ENCODE measurements at places on chromosomes 12 and 14. TPM values are rescaled to one million over a fixed set of nuclear protein-coding genes. Genes with fewer than 3 reads are reported as not detected.

DNA sequence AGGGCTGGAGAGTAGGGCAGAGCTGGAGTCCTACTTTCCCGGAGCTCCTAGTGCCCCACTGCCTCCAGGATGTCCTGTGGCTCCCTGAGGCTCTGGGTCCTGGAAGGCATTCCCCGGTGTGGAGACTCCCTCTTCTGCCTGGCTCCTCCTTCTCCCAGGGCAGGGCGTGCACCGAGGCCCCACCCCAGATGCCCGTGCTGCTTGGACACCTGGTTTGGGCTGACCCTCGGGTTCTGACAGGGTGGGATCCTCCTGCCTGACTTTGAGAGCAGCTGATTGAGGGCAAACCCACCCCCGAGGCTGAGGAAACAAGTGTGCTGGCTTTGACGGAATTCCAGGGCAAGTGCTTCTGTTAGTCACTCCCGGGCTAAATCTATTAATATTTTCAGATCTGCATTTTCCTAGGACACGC lies 15.4 kb downstream of the TEAD4 start:
- peak; percentile 26 for DNase-seq

DNA sequence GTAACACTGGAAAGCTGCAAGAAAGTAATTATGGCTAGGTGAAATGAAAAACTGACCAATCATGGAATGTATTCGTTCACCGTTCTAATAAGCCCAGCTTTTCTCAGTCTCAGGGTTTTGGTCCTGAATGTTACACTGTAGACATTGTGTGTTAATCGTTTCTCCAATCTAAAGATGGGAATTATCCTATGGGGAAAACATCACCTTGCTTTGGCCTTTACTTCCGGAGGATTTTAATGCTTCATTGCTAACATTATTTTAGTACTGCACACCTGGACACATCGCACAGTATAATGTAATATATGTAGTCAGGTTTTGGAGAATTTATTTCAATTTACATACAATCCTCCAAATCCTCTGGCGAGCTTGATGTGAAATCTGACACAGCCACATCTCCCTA lies 1.2 kb upstream of the TRHDE start:
- no peak for DNase-seq

DNA sequence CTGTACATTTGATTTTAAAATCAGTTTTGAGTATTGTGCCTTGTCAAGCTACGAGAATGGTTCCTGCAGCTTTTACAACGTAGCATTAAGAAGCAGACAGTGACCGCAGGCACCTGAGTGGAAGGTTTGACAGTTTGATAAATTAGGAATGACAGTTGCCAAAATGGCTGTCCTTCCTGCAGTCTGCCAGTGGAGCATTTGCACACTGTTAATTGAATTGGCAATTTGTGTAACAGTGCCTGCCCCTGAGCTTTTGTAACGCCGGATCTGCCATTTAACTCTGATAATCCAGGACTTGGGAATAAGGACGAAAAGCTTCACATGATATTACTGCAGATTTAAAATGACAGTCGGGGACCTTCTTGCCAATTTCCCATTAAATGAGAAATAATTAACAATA lies 385.3 kb downstream of the NPAS3 start:
- no peak for DNase-seq

- no peak for DNase-seq
Measured at GRCh38 chr14:50173891-50174290, 57.5 kb downstream of the SOS2 start.

DNA sequence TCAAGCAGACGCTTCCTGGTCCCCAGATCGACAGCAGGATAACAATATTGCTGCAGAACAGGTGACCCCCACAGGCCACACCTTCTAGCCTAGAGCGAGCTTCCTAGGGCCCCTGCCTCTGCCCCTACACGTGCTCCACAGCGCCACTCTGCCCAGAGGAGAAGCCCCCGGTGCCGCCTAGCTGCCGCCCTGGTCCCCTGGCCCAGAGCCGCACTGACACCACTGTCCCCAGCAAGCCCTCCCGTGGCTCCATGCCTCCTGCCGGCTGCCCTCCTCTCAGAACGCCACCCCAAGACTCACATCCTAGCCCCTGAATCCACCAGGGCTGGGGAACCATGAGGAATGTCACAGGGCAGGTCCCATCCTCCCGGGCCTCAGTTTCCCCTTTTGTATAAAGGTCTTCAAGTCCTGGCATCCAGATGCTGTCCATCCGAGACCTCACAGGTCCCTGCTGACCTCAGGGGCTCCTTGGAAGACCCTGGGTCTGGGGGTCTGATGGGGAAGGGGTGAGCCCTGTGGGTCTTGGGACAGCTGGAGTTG lies 31.0 kb downstream of the JAG2 start:
- DNase-seq, result no peak

GRCh38 chr12:119259484-119259883 lies 75.0 kb upstream of the CCDC60 start:
- no peak for DNase-seq

DNA sequence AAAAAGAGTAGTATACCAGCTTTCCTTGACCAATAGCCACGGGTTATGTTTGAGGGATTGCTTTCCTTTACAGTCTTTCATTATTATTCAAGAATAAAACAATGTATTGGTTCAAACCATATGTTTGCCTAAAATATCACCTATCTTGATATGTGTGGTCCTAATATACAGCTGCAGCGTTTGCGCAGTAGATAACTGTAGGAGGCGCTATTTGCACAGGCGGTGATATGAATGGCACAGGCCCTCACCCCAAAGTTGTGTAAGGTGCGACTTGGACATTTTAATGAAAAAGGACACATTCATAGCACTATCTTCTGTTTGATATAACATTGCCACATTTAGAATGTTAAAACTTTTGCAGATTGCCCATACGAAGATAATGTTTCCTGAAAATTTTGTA lies 298.4 kb downstream of the TRHDE start:
- DNase-seq, result no peak

GRCh38 chr12:62227091-62227490 lies 33.1 kb upstream of the USP15 start:
- DNase-seq, result no peak

DNA sequence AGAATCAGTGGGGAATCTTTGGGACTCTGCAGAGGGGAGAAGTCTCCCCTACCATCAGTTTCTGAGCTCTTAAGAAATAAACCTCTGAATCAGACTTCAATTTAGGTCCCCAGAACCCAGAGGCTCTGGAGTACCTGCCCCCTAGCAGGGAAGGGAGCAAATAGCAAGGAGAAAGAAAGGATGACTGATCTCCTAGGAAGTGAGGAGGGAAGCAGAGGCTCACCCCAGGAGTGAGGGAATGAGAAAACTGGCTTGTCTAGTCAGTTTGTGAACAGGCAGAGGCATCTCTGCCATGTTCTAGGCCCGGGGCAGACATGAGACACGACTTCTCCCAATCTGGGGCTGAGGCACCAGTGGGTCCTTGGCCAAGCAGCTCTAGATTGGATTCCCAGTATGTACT lies 24.3 kb upstream of the SMUG1 start:
- DNase-seq, result no peak

GRCh38 chr12:4273652-4274395 lies at the start of gene CCND2:
CCND2 (plus strand) TSS chr12:4273762; CDS start chr12:4274041, 279 bp downstream.
- peak; percentile 45 for DNase-seq

DNA sequence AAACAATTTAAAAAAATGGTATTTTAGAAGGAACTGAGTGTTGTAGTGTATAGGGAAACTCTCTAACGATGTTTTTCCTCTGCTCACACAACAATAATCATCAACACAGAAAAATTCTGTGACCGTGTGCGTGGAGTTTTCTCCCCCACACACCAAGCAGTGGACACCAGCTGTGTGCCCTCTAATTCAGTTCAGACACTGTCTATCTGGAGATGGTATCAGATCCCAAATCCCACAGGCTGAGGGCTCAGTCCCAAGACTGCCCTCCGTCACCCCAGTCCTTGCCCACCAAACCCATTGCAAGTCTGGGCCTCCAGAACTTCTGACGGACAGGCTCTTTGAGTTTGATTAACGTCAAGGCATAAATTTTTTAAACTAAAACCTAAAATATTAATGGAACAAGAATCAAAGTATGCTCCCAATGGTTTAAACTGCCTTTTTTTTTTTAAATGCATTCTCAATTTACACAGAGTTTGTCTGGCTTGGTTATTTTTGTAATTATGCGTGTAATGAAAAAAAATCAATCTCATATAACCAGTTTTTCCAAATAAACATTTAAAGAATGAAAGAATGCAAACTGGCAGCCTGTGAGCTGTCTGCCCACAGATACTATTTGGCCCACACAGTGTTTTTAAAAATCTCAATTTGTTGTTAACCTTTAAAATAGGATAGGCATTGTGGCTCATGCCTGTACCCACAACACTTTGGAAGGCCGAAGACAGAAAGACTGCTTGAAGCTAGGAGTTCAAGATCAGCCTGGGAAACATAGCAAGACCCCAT lies 19.2 kb downstream of the BLTP3B start:
- no peak for DNase-seq

DNA sequence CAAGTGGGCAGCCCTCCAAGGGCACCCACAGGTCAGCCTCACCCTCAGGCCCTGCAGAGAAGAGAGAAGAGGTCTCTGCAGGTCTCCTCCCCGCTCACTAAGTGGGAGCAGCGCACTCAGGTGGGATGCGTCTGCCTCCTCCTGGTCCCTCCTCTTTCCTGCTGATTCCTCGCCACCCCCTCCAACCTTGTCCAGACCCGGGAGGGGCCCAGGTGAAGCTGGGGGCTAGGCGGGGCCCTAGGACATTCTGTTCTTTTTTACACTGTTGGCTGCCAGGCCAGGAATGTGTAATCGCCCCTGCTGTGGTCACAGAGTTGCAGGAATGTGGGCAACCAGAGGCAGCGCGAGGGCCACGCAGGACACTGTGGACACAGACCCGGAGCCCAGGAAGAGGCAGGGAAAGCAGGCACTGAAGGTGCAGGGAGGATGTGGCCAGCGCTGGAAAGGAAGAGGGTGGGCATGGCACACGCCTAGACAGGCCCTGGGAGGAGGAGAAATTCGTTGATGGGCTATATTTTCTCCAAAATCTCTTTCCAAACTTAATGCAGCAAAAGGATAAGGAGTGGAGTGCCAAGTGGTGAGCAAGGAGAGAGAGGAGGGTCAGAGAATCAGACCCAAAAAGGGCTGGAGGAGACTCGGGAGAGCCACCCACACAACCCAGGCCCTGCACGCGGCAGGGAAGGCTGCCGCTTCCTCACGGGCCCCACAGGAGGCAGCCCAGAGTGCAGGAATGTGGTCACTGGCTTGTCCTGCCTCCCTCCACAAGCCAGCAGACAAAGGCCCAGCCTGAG lies 911 bp upstream of the SCNN1A start:
- DNase-seq, result peak; percentile 93

DNA sequence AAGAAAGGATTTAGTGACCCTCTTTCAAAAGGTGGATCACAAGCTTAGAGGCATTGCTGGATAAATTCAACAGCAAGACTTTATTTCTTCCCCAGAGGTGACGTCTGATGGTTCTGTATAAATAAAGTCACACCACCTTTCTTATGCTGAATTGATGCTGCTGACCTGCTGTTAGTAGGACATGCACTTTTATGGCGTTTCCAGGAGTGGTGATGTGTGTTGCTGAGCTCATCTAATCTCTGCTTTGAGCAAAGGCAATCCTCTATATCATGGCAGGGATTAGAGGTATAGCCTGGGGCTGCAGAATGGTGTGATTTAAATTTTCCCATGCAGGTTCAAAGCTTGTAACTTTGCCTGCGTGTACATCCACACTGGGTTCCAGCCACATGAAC lies 94.9 kb downstream of the ETV6 start:
- DNase-seq, result no peak

GRCh38 chr12:50825372-50825838 lies 17.3 kb upstream of the TMPRSS12 start:
- no peak for DNase-seq

DNA sequence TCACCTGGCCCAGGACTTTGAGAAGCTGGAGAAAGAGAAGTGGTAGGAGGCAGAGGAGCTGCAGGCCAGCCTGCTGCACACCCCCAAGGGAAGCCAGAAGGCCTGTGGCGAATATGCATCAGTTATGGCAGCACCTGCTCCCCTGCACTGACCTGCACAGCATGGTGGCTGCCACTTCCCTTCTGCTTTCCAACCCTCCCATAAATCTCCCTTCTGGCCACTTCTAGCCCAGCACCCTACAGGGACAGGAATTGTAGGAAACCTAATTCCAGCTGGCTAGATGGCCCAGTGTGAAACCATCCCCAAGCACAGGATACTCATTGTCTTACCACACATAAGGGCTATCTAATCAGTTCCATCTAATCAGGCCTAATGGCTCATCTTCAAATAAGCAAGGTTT lies 136.3 kb downstream of the TBX3 start:
- no peak for DNase-seq

DNA sequence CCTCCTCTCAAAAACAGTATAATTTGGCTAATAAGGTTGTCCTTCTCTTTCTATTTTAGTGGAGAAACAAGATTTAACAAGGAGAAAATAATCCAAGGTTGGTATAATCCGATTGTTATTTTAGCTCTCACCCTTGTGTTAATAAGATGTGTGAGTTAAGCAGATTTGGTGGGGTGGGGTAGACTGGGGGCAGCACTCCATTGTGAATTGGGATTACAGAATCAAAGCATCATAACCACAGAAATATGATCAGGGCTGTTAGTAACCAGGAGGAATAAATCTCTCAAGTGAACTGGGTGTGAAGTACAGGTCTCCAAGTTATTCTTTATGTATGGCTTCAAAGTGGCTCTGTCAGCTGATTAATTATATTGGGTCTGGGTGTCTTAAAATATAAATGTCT lies 10.2 kb downstream of the TIGAR start:
- no peak for DNase-seq

GRCh38 chr12:115871714-115872113 lies 405.8 kb downstream of the MED13L start:
- no peak for DNase-seq

DNA sequence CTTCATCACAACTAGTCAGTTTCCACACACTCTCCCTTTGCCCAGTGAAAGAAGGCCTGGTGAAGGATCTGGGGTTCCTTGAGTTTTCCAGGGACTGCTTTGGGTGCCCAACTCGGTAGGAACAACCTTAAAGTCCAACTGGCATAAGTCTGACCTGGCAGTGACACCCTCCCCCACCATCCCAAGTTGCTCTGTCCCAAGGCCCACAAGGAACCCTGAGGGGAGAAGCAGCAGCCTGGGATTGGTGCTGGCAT lies 1.6 kb downstream of the KMT2D start:
- DNase-seq, result no peak

GRCh38 chr14:74292061-74292460 lies 10.7 kb downstream of the ABCD4 start:
- DNase-seq, result no peak

GRCh38 chr14:23364164-23365035 lies 572 bp downstream of the EFS start:
- peak; percentile 25 for DNase-seq

DNA sequence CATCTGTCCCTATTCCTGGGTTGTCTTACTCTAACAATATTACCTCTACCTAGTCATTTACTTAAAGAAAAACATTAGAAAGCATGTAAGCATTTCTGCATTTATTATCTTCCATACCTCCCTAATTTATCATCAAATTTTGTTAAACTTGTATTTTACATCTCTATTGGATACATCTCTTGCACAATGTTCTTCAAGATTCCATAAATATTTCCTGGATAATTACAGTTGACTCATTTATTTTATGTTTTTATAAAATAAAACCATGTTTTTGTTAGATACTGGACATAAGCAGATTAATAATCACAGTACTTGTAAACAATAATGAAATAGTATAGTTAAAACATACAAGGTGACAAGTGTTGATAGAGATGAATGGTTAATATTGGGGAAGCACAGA lies 209.0 kb downstream of the TMTC3 start:
- DNase-seq, result no peak

KLRB1 gene
- not detected for total RNA-seq

IRAK3 gene
- total RNA-seq, result 4.6 TPM

C12orf60 gene
- total RNA-seq, result 2.2 TPM

GLT8D2 gene
- total RNA-seq, result not detected

SOAT2 gene
- total RNA-seq, result not detected

HCAR3 gene
- not detected for total RNA-seq

SLCO1C1 gene
- total RNA-seq, result not detected

RNASE3 gene
- not detected for total RNA-seq

DACT1 gene
- 2.6 TPM for total RNA-seq

PDE3A gene
- 0.03 TPM for total RNA-seq

BCL11B gene
- not detected for total RNA-seq

Measured in MG63 (cell line).